Breast epithelium (tissue), 4 donors: ENCODE measurements at places on chromosomes 13 and 19.
A peak's percentile ranks its signal among the peaks of the same experiment; 100 is the strongest.

DNA sequence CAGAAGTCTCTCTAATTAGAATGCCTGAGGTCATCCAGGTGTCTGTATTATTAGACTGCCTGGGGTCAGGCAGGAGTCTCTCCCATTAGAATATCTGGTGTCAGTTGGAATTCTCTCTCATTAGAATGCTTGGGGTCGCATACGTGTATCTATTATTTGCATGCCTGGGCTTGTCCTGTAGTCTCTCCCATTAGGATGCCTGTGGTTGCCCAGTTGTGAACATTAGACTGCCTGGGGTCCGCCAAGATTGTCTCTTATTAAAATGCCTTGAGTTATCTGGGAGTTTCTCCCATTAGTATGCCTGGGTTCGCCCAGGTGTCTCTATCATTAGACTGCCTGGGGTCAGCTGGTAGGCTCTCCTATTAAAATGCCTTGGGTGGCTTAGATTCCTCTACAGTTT lies 1494.7 kb downstream of the UQCRFS1 start:
- DNase-seq: no peak
- H3K27me3 ChIP-seq: no peaks in the 10 kb centered on the region
- H3K27ac ChIP-seq: no peak overlapping the region
- no peaks in the 10 kb centered on the region for H3K4me1 ChIP-seq

- no peak for DNase-seq
- no peaks in the 10 kb centered on the region for H3K36me3 ChIP-seq
- peak overlapping the region; percentile 93 for H3K4me3 ChIP-seq
- no peaks in the 10 kb centered on the region for H3K27me3 ChIP-seq
- peak overlapping the region; percentile 96 for H3K27ac ChIP-seq
Measured at GRCh38 chr19:51691074-51691583, 2.0 kb upstream of the SPACA6 start.

GRCh38 chr19:280541-281009 lies 10.6 kb downstream of the PLPP2 start:
- H3K36me3 ChIP-seq: no peaks in the 10 kb centered on the region
- H3K4me1 ChIP-seq: no peaks in the 10 kb centered on the region

DNA sequence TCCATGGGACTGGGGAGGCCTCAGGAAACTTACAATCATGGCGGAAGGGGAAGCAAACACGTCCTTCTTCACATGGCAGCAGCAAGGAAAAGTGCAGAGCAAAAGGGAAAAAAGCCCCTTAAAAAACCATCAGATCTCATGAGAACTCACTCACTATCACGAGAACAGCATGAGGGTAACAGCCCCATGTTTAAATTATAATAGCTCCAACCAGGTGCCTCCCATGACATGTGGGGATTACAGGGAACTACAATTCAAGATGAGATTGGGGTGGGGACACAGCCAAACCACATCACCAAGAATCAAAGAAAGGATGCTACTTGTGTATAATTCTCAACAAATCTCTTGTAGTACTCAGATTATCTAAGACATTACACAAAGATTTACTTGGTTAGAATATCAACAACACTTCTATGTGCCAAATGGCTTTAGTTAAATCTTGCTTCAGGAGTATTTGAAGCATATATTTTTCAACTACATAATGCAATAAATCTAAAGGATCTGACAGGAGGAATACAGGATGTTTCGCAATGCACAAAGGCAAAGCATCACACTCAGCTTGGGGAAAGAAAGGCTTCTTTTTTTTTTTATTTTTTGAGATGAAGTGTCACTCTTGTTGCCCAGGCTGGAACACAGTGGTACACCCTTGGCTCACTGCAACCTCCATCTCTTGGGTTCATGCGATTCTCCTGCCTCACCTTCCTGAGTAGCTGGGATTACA lies 180.0 kb downstream of the LHFPL6 start:
- no peaks in the 10 kb centered on the region for H3K4me1 ChIP-seq
- DNase-seq: no peak
- no peak overlapping the region for H3K27ac ChIP-seq
- H3K4me3 ChIP-seq: no peak overlapping the region
- H3K36me3 ChIP-seq: no peaks in the 10 kb centered on the region

- no peak overlapping the region for H3K4me3 ChIP-seq
- DNase-seq: no peak
- H3K36me3 ChIP-seq: no peaks in the 10 kb centered on the region
- peaks cover 5% of the 10 kb centered on the region for H3K4me1 ChIP-seq
- H3K27me3 ChIP-seq: no peaks in the 10 kb centered on the region
- H3K27ac ChIP-seq: peak overlapping the region; percentile 97
Measured at GRCh38 chr19:58477130-58477529, 978 bp downstream of the ZNF446 start.

DNA sequence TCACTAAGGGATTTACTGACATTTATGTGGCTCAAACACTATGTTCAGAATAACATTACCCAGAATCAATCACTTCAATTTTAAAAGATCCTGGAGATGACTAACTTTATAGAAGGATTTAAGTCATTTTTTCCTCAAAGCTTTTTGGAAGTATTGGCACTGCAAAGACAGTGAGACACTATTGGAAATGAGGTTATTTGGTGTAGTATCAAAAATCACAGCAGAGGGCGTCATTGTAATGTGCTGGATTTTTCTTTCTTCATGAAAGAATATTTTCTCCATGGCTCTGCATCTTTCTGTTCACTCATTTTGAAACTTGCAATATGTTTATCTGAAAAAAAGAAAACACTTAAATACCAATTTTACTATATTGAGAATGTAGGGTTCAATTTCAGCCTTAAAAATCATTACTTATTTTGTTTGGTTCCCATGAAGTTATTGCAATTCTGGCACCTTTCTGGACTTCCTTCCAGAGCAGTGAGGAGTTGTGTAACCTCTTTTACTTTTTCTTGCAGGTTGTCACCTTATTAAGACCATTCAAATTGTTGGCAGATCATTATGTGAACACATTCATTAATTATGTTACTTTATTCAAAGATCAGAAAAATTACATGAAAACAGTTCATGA lies 3.7 kb upstream of the CSNK1A1L start:
- no peak for DNase-seq
- H3K4me1 ChIP-seq: no peaks in the 10 kb centered on the region
- no peaks in the 10 kb centered on the region for H3K27me3 ChIP-seq
- no peak overlapping the region for H3K27ac ChIP-seq
- no peaks in the 10 kb centered on the region for H3K36me3 ChIP-seq
- no peak overlapping the region for H3K4me3 ChIP-seq
